Fibroblast of mammary gland (primary cell): ENCODE measurements at places on chromosomes 1 and 21.
A peak's percentile ranks its signal among the peaks of the same experiment; 100 is the strongest.

- DNase-seq = no peak
These were observed 90.6 kb upstream of the RALGPS2 start for GRCh38 chr1:178634445-178634844.

DNA sequence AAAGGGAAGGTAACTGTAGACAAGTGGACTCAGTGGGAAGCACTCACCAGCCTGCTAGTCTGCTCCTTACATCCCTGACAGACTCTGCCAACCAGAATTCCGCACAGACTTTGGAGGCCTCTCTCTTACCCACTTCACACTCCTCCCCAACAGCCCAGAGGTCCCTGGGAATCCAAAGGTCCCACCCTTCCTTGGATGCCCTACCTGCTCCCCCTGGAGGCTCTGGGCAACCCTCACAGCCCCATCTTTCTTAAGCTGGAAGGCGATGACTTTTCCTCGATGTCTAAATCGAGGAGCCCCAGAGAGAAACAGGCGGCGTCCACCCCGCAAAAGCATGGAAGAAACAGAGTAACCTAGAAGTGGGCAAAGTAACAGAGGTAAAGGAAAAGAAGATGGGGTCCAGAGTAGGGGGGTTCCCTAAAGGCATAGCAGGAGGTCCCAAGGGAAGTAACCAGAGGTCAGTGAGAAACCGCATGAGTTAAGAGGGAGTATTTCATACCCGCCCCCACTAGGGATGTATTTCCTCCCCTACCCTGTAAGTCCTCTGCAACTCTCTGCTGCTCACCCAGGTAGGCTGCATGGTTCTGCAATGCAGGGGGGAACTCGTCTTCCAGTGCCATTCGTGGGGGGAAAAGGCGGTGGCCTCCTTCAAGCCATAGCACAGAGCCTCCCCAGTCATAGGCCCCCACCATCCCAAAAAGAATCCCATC lies 8.4 kb downstream of the ITGA10 start:
- DNase-seq = no peak

DNA sequence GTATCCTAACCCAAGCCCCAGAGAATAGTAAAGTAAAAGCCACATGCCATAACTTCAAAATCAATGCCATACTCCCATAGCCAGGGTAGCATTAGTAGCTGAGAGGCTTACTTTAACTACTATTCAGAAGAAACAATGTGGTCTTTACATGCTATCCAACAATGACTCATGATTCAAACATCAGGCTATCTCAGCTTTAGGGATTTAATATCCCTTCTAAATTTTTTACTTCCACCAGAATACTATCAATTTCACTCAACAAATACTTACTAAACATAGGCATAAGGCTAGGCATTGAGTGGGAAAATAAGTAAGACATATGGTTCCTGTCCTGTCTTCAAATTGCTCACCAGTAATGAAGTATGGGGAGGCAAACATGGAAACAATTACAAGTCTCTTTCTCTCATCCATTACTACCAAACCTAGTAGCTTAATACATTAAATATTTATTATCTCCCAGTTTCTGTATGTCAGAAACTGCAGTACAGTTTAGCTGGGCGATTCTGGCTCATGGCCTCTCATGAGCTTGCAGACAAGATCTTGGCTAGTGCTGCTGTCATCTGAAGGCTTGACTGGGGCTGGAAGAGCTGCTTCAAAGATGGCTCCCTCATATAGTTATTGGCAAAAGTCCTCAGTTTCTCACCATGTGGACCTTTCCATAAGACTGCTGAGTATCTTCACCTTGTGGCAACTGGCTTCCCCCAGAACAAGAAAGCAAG lies 30.7 kb downstream of the EVI5 start:
- peak; percentile 65 for DNase-seq

- DNase-seq = peak; percentile 35
These were observed 67.0 kb downstream of the EIF2B3 start for GRCh38 chr1:44919400-44919799.

GRCh38 chr1:227798078-227798802 lies 17.2 kb upstream of the PRSS38 start:
- no peak for DNase-seq

- DNase-seq = no peak
These were observed 46.2 kb upstream of the ZC3H11B start for GRCh38 chr1:219659005-219659600.

GRCh38 chr1:12012560-12013316 lies 6.6 kb upstream of the MIIP start:
- no peak for DNase-seq

DNA sequence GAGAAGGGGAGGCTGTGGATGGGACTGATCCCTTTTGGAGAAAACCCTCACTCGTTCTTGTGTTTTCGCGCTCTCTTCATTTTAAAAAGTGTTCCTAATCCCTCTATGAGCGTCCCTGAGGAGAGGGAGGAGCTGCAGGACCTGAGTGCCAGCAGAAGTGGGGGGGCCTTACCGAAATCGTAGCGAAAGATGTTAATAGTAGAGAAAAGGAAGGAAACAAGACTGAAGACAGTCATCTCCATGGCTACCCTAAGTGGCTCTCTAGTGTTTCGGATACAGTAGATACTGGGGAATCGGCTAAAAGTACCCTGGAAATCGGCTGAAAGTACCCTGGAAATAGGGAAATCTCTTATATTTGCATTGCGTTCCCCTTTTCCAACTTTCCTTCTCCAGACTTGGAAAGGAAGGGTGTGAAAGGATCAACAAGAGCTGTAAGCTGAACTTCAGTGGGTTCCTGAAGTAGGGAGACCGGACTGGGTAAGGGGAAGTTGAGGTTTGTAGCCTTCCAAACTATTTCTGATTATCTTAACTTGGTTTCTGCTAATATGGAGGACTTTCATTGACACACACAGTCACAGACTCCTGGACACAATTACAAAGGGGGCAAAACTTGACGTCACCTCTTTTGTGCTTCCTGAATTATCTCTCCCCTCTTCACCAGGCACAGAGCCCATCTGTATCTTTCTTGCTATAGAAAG lies 486 bp upstream of the DSTYK start:
- DNase-seq = no peak

GRCh38 chr1:208085655-208086515 lies 158.3 kb downstream of the PLXNA2 start:
- DNase-seq = peak; percentile 25

GRCh38 chr1:205340676-205341075 lies 16.0 kb downstream of the KLHDC8A start:
- no peak for DNase-seq

- no peak for DNase-seq
These were observed 75.7 kb downstream of the ARHGEF10L start for GRCh38 chr1:17615157-17615556.

- DNase-seq = no peak
These were observed 89.6 kb upstream of the CD34 start for GRCh38 chr1:208000504-208000903.

- DNase-seq = peak; percentile 17
These were observed 186.7 kb downstream of the PDE4B start for GRCh38 chr1:65979136-65980044.

DNA sequence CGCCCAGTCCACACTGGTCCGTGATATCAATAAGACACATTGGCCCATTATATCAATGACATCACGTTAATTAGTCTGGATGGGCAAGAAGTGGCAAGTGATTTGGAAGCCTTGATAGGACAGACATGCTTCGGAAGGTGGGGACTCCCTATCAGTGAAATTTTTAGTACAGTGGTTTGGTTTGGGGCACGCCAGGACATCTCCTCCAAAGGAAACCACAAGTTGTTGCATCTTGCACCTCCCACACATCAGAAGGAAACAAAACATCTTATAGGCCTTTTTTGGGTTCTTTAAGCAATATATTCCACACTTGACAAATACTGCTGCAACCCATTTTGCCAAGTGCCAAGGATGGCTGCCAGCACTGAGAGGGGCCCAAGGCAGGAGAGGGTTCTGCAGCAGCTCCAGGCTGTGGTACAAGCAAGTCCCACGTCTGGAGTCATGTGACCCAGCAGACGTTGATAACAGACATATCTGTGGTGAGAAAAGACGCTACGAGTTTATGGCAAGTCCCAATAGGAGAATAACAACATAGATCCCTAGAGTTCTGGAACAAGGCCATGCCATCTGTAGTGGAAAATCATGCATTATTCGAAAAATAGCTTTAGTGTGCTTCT lies 95.3 kb upstream of the DISP3 start:
- DNase-seq = no peak
